EL (cell line): ENCODE measurements at places on chromosomes 11 and 22.

GRCh38 chr11:130413405-130414106 is 14.9 kb downstream of the ADAMTS8 start:
- DNase-seq: peak; percentile 85

GRCh38 chr11:16468735-16469453 is 112.5 kb upstream of the SOX6 start:
- no peak for DNase-seq

GRCh38 chr22:25843660-25844405 is 101.8 kb downstream of the MYO18B start:
- no peak for DNase-seq

DNA sequence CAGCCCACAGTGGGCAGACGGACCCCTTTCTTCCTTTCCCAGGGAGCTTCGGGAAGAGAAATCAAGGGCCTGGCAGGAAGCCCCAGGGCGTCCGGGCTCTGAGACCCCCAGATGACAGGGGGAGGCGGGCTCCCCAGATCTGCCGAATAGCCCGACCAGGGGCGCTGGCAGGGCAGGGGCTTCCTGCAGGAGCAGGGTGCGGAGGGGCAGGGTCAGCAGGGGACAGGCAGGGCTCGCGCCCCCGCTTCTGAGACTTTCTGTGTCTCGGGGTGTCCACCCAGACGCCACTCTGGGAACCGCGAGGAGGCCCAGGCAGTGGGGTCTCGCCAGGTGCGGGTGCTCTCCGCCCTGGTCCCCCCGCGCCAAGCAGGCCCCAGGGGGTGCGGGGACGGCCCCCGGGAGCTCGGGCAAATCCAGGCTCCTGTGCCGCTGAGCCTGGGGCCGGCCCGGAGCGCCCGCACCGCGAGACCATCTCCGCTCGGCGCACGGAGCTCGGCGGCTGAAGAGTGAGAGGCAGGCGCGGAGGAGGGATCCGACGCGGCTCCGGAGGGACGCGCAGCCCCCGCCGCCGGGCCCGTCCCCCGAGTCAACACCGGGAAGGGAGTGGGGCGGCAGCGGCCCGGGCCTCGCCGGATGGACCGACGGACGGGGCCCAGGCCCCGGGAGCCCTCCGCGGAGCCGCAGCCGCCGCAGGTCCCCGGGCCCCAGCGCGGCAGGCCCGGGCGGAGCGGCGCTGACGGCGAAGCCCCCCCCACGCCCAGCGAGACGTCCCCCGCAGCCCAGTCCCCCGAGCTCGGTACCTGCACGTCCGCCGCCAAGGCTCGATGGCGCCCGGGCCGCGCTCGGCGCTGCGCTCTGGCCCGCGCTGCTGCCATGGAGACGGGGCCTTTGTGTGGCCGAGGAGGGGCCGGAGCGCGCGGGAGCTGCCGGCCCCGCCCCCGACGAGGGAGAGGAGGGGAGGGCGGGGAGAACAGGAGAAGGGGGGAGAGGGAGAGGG is at the start of gene PLXNB2:
Gene PLXNB2, minus strand, starts transcription at position 894 of the 997 bp plus-strand sequence. CDS start 17,062 bp downstream, outside the sequence.
- peak; percentile 80 for DNase-seq

DNA sequence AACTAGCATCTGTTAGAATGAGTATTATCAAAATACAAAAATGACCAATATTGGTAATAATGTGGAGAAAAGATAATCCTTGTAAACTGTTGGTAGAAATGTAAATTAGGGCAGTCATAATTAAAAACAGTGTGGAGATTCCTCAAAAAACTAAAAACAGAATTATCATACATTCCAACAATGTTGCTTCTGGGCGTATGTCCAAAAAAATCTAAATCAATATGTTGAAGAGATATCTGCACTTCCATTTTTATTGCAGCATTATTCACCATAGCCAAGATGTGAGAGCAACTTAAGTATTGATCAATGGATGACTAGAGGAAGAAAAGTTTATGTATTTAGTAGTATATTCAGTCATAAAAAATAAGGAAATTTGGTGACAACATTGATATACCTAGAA is 59.8 kb upstream of the OR9G4 start:
- DNase-seq: no peak

DNA sequence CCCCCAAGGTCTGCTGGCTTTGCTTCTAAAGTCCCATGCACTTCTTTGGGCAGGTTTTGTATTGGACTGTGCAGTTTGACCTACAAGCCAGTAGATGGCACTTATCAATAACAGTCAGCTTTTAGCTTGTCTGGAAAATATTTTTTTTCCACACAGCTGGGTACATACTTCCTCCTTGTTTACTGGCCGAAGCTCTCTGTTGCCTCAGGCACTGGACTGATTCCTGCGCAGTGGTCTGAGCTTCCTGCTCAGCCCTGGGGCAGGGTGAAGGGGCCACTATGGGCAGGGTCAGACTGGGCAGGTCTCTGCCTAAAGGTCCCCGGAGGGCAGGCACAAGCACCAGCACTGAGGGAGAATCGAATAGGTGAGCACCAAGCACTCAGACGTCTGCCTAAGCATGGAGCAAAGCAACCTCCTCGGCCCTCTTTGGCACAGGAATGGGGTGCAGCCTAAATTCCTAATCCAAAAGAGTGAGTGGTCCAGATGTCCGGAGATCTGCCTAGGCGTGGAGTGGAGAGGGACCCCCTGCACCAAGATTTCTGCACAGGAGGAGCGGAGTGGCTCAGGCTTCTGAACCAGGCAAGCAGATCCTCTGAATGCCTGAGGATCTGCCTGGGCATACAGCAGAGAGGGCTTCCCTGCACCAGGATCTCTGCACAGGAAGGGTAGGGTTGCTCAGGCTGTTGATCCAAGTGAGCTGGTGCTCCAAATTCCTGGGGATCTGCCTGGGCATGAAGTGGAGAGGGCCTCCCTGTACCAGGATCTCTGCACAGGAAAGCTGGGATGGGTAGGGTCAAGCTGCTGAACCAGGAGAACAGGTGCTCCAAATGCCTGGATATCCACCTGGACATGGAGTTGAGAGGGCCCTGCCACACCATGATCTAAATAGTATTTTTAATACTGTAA is 105.9 kb upstream of the C11orf58 start:
- peak; percentile 51 for DNase-seq

- DNase-seq: no peak
Measured at GRCh38 chr11:95918720-95919119, 5.2 kb downstream of the MTMR2 start.

DNA sequence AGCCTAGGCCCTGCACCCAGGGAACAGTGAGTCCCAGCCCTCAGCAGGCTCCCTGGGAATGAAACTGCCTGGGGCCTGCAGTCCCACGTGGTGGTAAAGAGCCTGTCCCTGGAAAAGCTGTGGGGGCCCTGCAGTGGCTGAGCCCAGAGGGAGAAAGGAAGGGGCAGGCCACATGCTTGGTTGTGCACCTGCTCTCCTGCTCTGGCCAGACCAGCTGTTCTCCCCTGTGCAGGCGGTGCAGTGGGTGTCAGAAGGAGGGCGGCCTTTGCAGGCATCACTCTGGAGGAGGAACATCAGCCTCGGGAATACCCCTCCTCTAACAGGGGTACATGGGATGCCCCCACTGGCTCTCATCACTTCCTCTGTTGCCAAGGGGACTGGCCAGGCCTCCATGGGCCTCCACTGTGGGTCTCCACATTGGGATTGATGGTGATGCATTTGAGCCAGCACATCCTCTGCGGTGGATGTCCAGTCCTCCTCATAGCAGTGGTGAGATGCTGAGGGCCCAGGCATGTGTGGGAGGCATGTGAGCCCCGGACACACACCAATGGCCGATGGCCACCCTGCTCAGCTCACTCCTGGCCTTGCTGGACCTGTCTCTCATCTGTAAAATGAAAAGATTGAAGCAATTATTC is 690.4 kb downstream of the BRD1 start:
- DNase-seq: no peak

DNA sequence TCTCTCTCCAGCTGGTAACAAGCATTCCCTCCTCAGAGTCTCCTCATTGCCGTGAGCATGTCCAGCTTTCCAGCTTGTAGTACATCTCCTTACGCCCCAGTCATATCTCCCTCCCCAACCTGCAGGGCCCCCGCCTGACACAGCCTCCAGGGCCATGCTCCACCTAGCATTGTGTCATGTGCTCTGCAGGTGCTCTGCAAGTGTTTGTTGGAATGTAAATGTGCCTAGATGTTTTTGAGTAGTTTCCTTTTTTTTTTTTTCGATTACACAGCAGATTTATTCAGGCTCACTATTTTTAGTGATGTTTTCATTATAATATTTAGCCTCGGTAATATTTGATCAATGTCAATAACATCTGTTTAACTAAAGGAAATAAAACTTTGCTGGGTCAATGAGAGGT is 82.5 kb downstream of the NCAM1 start:
- DNase-seq: no peak

- DNase-seq: peak; percentile 52
Measured at GRCh38 chr11:58286249-58286648, 18.2 kb upstream of the OR10W1 start.

DNA sequence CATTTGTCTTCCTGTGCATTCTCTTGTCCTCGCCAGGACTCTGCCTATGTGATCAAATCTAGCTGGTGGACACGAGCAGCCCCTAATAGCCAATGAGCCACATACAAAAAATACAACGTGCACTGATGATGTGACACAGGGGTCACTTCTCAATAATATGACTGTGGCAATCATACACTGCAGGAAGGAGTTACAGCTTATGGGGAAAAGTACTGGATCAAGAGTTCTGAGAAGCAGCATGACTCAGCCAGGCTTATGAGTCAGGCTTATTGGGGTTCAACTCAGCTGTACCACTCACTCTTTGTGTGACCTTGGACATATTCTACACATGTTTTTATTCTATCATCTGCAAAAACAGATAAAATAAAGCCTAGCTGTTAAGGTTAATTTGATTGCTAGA is 889.4 kb upstream of the TENM4 start:
- DNase-seq: no peak

DNA sequence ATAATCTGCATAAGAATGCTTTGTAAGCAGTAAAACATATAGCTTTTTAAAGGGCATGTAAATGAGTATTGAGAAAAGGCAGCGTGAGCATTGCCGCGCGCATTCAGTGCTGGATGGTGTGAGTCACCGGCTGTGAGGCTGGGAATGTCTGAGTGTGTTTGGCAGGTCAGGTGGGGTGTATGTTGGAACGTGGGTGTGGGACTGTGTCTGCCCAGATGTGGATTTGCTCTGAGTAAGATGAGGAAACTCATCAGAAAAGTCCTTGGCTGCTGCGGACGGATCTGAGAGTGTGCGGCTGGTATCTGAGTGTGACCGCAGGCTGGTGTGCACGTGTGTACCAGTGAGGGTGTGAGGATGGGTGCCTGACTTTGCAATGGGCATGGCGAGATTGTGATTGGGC is 66.2 kb upstream of the NECTIN1 start:
- DNase-seq: peak; percentile 13

DNA sequence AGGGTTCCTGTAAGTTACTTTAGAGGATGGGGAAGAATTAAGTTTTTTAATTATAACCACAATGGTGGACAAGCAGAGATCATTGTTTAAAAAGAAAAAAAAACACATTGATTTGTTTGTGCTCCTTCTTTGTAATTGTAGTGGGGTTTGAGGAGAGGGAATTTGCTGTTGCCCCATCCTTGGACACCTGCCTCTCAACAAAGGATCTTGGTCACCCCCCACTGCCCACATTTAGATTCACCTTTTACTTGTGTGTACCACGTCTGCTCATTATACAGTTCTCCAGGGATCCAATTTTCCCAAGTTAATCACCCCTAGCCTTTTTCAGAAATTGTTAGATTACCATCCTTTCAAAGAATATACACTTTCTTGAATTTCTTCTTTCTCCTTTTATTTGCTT is 53.0 kb downstream of the DNAJC24 start:
- DNase-seq: no peak

GRCh38 chr11:1779034-1779805 is 15.5 kb upstream of the CTSD start:
- no peak for DNase-seq

- no peak for DNase-seq
Measured at GRCh38 chr22:36860438-36860820, 377 bp upstream of the NCF4 start.

DNA sequence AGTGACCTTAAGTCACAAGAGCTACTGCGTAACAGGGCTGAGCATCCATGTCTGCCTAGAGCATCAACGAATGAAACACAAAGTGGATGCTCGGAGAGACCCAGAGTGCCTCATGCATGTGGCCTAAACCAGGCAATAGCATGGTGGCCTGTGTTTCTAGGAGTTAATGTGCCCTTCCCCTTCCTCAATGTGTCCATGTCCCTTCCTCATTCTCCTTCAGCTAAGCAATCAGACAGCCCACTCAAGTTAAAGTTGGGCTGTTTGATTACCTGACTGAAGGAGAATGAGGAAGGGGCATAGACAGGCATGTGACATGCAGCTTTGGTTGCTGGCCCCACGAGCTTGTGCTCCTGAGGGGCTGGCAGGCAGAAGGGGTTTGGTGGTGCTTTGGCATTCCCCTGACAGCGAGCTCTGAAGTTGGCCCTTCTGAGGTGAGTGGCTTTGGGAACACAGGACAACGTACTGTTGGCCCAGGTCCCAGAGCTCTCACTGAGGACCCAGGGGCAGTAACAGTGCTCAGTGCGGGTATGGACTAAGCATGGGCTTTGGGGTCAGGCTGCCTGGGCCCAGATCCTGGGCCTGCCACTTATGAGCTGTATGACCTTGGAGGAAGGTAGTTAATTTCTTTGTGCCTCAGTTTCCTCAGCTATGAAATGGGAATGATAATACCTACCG is 46.7 kb downstream of the IRAG1 start:
- DNase-seq: no peak

DNA sequence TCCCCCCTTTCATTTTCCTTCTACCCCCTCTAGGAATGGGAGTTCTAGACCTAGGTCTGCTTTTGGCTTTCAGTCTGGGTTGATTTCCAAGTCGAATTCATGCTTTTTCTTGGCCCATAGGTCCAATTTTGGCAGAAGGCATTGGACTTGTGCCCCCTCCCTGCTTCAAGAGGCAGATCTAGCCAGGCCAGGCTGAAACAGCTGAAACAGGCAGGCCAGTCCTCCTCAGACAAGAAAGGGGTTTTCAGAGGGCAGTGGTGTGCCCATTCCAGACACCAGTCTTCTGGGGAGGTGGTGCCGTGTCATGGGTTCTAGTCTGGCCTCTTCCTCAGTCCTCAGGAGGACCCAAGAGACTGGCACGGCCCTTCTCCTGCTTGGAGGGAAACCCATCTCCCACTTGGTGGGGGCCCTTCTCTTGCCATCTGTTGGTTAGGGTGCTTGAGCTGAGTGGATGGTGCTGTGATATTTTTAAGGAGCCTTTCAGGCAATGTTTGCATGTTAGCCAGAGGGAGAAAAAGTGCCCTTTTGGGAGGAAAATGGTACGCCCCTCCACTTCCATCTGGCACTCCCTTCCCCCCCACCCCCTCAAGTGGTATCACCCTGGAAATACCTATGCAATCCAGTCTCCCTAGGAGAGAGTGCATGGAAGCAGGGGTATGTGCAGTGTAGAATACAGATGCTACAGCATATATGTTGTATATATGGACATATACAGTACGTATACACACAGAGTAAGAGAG is 53.6 kb downstream of the SYT13 start:
- no peak for DNase-seq

GRCh38 chr11:28090052-28090749 is 17.8 kb downstream of the KIF18A start:
- peak; percentile 70 for DNase-seq

GRCh38 chr11:39678996-39679395 is 1780.5 kb downstream of the LRRC4C start:
- DNase-seq: no peak
